GM04504 (cell line): ENCODE measurements at places on chromosomes 1 and 21.

- DNase-seq = no peak
Observed at GRCh38 chr1:111927652-111928051, 61.8 kb downstream of the KCND3 start.

DNA sequence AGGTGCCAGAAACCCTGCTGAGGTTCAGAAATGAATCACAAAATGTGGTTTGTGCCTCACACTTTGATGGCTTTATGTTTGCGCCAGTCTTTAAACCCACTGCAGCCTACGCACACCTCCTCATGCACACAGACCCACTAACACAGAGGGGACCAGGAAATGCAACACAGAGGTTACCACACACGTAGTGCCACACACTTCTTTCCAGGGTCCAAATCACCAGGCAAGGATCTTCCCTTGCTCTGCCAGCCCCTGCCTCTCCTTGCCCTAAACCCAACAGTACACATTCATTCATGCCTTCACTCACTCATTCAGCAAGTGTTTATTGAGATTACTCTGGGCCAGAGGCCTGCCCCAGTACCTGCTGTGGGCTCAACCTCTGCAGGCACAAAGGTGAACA is 17.5 kb downstream of the MAB21L3 start:
- no peak for DNase-seq

- DNase-seq = peak; percentile 53
Observed at GRCh38 chr1:20574686-20575540, 14.0 kb upstream of the CDA start.

DNA sequence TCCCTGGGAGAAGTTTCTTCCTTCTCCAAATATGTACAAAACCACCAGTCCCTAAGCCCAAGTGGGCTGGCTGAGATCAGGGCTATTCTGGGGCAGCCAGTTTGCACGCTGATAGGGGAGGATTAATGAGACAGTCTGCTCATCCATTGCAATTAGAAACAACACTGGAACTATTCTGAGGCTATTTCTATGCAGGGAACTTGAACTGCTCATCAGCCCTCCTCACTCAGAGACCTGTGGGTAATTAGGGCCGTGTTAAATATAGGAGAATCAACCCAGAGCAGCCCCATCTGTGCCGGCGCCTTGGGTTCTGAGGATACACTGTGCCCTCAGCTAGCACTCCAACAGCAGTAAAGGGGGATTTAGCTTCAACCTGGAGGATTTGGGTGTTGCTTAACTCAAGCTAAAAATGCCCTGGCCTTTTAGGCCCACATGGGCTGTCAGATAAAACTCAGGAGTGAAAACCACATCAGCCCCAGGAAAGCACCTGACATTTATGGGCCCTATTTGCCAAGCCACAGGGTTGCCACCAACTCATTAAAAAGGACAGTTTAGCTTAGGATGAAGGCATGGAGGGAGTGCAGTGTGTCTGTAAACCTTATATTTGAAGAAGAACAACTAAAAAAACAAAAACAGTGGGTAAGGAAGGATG is 53.9 kb downstream of the DUSP10 start:
- DNase-seq = no peak

DNA sequence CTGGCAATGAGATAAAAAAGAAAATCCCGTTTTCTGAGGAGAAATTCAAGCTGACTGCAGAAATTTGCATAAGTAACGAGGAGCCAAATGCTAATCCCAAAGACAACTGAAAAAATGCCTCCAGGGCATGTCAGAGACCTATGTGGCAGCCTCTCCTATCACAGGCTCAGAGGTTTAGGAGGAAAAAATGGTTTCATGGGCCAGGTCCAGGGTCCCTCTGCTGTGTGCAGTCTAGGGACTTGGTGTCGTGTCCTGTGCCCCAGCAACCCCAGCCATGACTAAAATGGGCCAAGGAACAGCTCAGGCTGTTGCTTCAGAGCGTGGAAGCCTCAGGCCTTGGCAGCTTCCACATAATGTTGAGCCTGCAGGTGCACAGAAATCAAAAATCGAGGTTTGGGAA is 456.5 kb downstream of the DPYD start:
- no peak for DNase-seq

- no peak for DNase-seq
Observed at GRCh38 chr1:52229494-52229893, 87.6 kb downstream of the ZFYVE9 start.

DNA sequence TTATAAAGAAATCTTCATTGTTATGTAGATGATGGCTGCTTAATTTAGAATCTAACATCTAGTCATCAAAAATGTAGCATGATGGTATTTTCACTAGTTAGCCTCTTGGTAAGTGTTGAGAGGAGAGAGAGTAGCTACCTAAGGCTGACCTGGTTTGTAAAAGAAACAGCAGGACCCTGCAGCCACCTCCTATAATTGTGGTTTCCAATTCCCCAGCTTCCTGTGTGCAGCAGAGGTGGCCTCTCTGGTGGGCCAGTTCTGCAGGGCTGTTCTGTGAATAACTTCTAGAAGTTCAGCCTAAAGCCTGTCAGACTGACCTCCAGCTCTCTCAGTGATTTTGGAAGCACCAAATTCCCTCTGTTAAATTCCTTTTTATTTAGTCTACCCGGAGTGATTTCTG is 246.4 kb upstream of the LRRC7 start:
- no peak for DNase-seq

DNA sequence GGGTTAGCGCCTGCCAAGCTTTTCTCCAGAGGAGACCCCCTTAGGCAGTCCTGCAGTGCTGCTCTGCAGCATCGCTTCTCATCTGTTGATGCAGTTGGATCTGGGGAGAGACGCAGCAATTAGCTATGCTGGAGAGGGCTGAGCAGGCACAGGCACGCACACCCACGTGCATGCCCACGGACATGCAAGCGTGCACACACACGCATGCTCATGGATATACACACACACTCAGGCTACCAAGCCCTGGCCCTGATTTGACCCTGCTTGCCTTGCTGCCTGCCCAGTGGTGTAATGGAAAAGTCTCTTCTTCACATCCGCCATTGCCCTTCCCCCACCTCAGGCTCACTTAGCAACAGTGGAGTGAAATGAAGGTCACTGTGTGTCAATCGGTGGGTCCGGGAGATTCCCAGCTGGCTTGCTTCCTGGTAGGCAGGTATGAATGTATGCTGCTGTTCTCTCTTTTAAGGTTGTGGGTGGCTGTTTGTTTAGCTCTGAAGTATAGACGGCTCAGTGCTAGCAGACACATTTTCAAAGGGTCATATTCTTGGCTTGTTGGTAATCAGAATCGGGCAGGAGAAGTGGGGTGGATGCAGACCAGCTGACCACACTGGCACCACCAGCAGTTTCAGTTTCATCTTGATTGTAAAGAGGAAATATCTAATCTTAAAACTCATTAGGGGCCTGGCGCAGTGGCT is 9.5 kb downstream of the ATP1B1 start:
- no peak for DNase-seq

DNA sequence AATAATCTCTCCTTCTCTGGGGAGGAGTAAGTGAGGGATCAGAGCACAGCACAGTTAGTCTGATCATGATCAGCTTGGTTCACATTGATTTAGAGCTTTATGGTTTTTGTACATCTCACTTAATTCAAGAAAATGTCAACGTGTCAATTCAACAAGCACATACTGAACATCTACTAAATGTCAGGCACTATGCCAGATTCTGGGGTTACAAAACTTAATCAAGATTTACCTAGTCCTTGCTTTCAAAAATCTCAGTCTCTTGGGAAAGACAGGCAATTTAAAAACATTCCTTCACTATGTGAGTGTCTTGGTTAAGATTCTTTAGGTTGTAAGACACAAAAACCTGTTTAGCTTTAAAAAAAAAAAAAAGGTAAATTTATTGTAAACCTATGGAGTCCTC is 181.4 kb downstream of the AK5 start:
- no peak for DNase-seq

- no peak for DNase-seq
Observed at GRCh38 chr1:201518071-201518470, 11.1 kb upstream of the CSRP1 start.

DNA sequence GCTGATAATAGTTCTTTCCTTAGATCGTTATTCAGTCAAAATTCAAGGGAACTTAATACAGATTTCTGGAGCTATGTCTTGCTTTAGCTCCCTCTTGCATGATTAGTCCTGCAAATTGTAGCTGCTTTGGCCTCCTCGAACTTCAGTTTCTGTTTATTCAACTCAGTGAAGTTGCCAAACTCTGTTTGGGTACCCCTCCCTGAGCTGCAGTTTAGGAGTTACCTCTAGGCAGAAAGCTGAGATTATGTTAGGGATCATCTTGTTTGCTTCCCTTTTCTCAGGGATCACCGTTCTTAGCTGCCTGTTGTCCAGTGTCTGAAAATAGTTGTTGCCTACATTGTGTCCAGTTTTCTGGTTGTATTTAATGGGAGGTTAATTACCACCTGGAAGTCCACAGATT is 43.5 kb downstream of the SNX27 start:
- no peak for DNase-seq

- no peak for DNase-seq
Observed at GRCh38 chr1:15399710-15400109, 10.0 kb upstream of the EFHD2 start.

DNA sequence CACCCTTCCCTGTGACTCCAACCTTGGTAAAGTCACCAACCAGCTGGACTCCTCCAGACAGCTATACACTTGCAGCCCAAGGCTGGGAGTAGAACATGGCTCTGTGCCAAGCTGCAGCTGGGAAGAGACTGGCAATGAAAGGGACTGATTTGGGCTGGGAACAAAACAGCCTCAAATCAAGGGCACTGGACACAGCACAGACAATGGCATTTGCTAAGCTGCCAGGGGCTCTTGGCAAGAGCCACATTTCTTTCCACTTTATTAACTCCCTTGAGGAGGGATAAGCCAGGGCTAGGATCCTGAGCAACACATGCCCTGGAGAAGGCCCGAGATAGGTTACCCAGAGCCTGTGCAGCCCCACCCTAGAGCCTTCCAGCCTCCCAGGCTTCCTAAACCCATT is 12.0 kb downstream of the SYT11 start:
- DNase-seq = no peak

DNA sequence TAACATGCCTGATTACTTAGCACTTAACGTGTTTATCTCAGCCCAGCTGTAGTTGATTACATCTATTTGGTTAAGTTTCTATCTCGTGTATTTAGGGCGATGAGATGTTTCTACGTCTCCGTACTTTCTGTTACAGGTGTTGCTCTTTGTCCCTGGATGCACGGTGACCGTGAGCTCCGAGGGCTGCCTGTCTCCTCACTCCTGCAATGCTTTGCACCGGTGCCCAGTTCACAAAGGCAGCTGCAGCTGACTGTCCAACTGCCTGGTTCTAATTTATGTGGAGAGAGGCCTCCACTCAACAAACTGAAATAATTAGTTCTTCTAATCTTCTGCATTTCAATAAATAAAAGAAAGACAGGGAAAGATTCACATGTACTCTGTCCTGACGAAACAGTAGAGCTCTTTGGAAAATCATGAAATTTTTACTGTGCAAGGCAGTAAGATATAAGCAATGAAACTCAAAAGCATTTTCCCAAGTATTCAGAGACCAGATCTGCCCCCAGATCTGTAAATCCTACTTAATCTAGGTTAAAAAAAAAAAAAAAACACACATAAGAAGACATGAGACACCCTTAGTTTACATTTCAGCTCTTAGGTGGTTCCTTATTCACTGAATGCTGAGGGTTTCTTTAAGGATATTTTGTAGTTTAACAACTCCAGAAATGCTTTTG is 108.2 kb downstream of the TGFBR3 start:
- DNase-seq = no peak

DNA sequence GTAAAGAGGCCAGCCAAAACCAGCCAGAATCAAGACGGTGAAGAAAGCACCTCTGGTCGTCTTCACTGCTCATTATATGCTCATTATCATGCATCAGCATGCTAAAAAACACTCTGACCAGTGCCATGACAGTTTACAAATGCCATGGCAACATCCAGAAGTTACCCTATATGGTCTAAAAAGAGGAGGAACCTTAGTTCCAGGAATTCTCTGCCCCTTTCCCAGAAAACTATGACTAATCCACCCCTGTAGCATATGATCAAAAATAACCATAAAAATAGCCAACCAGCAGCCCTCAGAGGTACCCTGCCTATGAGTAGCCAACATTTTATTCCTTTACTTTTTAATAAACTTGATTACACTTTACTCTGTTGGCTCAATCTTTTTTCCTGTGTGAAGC is 34.2 kb upstream of the PBX1 start:
- no peak for DNase-seq

- no peak for DNase-seq
Observed at GRCh38 chr1:66383611-66384010, 150.3 kb upstream of the SGIP1 start.

GRCh38 chr1:175075572-175076568 is 8.2 kb downstream of the TNN start:
- DNase-seq = no peak

- no peak for DNase-seq
Observed at GRCh38 chr1:97929874-97930851, 9.3 kb upstream of the DPYD start.

DNA sequence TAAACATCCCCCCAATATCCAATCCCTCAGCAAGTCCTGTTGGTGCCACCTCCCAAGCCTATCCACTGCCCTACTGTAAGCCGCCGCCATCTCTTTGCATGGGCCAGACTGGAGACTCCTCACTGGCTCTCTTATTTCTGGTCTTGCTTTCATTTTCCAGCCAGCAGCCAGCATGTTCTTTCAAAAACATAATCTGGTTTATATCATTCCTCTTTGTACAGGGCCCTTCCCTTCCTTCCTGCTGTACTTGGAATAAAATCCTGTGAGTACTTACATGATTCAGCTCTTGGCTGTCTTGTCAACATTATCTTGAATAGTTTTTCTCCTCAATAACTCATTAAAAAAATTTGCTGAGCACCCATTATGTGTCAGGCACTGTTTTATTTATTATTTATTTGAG is 28.2 kb downstream of the TLR5 start:
- no peak for DNase-seq

- DNase-seq = no peak
Observed at GRCh38 chr1:161791904-161792655, 26.0 kb downstream of the ATF6 start.

GRCh38 chr1:165747632-165748447 is 20.8 kb downstream of the TMCO1 start:
- no peak for DNase-seq

- no peak for DNase-seq
Observed at GRCh38 chr1:233277637-233278606, 17.6 kb downstream of the PCNX2 start.

DNA sequence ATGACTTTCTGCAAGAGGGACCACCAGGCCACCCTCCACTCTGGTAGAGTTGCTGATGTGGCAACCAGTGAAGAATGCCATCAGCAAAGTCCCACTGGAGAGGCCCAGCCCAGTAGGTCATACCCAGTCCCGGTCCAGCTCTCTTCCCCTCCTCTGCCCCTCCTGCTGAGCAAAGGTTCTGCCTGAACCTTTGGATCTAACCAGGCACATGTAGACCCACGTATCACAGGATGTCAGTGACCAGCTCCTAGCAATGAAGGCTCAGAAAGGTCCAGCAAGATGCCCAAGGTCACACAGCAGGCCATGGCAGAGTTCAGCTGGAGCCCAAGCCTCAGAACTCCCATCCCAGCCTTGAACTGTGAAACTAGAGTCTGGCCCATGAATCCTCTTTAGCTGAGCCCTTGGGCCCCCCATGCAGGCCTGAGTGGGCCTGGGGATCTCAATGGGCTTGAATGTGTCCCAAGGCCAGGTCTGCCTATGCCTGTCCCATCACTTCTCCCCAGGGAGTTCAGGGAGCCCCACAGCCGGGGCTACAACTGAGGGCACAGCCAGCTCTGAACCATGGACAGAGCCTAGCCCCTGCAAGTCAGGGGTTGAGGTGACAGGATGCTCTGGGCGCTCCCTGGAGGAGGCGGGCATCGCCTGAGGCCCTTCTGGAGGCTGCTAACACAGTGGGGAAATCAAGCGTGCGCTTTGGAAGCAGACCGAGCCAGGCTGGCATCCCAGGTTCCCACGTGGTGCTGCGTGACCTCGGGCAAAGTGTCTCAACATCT is 21.4 kb upstream of the PADI1 start:
- DNase-seq = no peak

- peak; percentile 63 for DNase-seq
Observed at GRCh38 chr1:199691540-199691939, 336.0 kb upstream of the NR5A2 start.
